ENCODE measurements at places on chromosomes 1 and 21.

- DNase-seq, result no peak
Observed at GRCh38 chr21:40152476-40152875, 285.2 kb downstream of the PCP4 start.

DNA sequence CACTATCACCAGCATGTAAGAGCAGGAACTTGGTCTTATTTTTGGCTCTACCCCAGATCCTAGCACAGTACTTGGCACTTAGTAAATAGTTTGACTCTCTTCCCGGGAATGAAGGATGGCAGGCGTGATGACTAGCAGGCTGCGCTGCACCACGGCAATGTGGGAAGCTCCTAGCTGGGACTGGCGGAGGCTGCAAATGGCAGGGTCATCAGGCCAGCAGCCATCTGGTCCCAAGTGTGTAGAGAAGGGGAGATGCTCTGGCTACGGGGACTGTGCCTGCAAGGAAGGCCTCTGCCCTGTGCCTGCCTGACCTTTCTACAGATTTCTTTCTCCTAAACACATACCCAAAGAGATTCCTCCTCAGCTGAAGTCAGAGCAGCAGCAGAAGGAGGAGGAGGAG, 95.0 kb downstream of the KCND3 start:
- no peak for DNase-seq

DNA sequence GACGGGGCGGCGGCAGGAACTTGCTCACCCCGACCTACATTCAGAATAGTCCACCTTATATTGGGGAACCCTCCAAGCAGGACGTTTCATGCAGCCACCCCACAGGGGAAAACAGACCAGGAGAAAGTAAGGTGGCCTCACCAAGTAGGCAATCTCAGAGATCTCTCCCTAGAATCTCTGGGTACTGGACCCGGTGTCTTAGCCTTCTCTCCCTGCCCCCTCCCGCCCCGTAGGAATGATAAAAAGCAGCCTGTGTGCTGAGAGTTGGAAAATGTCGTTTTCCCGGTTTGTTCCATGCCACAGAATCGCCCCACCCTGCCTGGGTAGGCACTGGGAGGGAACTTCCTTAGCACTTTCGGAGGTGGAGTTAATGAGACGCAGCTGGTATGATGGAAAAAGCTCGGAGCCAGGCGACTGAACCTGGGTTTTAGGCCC, 789 bp upstream of the PTPN14 start:
- no peak for DNase-seq

GRCh38 chr1:246004301-246004700, 502.8 kb downstream of the SMYD3 start:
- DNase-seq, result no peak
